Left lung (tissue), 14 donors: ENCODE measurements at places on chromosomes 4 and X. TPM values are rescaled to one million over a fixed set of nuclear protein-coding genes. Genes with fewer than 3 reads are reported as not detected.

GRCh38 chrX:9414416-9414815, 50.4 kb upstream of the TBL1X start:
- DNase-seq, result no peak

DNA sequence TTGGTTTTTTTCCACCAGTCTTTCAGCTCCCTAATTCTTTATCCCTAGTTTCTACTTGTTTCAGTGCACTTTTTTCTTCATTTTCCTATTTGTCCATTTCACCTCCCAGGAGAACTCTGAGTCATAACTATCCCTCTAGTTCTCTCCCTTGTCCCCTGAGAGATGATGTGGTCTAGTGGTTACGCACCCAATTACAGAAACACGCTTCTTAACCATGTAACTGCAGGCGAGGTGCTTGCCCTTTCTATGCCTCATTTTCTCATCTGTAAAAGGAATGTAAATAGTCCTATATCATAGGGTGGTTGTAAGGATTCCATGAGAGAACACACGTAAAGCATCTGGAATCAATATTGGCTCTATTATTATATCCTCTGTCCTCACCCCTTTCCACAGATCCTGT, 8.8 kb upstream of the GRPR start:
- DNase-seq, result no peak

- no peak for DNase-seq
Measured at GRCh38 chrX:115311601-115312001, 22.1 kb downstream of the LUZP4 start.

CXCL1 gene
- 2.1 TPM for polyA plus RNA-seq

DUSP21 gene
- polyA plus RNA-seq, result not detected

- no peak for DNase-seq
Measured at GRCh38 chr4:25575611-25576010, 80.0 kb upstream of the SLC34A2 start.

GRCh38 chr4:131370846-131371245, 1778.2 kb upstream of the PCDH10 start:
- DNase-seq, result no peak

DAPP1 gene
- 1.5 TPM for polyA plus RNA-seq

THAP9 gene
- polyA plus RNA-seq, result 13.2 TPM
